ENCODE measurements at places on chromosomes 11 and 22. TPM values are rescaled to one million over a fixed set of nuclear protein-coding genes. Genes with fewer than 3 reads are reported as not detected.

YAP1 gene
- 257 TPM for total RNA-seq

OR52E1 gene
- total RNA-seq: not detected

ZFPL1 gene
- 34.5 TPM for total RNA-seq

PATE4 gene
- total RNA-seq: not detected

DNA sequence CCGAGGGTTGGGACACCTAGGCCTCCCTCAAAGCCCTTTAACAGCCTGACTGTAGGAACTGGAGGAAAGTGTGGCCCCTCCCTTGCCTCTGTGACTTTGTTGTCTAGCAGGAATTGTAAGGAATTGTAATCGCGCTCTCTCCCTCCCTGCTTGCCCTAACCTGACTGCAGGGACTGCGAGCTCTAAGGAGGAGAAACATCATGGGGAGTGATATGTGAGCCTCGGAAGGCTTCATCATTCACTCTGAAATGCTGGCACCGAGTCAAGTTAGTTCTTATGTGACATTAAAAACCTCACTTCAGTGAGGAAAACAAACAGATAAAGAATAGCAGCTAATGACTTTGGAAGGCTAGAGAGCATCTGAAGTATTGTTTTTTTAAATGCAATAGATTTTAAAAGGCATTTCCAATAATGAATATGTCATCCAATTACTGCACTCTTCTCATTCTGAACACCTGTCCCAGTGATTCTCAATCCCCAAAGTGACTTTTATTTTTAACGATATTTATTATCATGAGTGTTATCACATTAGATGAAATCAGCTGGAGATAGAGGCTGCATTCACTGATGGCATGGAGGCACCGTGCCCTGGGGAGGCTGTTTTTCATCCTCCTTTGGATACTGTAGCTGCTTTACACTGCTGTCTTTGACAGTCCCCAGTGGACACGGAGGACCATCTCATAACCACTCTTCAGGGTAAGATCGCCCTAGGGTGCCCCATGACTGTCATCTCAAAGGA lies 58.5 kb upstream of the NTM start:
- DNase-seq: no peak

GRCh38 chr11:118064956-118065355 lies 11.9 kb upstream of the TMPRSS4 start:
- no peak for DNase-seq

DNA sequence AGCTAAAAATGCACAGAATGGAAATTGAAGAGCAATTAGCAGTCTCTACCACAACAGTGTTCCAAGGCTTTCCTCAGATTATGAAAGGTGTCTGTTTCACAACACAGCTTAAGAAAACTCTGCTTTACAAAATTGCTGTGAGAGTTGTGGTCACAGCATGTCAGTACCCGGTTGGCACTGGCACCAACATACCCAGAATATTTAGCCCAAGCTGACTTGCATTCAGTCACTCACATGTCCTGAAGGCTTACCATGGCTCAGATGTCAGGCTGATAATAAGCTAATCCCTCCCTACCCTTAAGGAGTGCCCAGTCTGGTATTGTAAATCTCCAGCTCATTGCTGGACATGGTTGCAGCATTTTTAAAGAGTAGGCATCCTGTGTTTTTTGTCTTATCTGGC lies 14.9 kb downstream of the NCR3LG1 start:
- DNase-seq: no peak
